Mesothelial cell of epicardium (in vitro differentiated cells): ENCODE measurements at places on chromosomes 2 and 18. TPM values are rescaled to one million over a fixed set of nuclear protein-coding genes. Genes with fewer than 3 reads are reported as not detected.

SPDYA gene
- 1.3 to 2.0 TPM (median 1.7 TPM) in 3 replicates for total RNA-seq

RIT2 gene
- total RNA-seq: 0.57 TPM in 1 of 3 replicates, not detected in the others

ARHGAP25 gene
- total RNA-seq: 1.2 to 1.4 TPM (median 1.3 TPM) in 3 replicates

MAL gene
- total RNA-seq: not detected in 3 replicates

IL36A gene
- total RNA-seq: not detected in 3 replicates

DQX1 gene
- 0.16 to 0.42 TPM (median 0.29 TPM) in 3 replicates for total RNA-seq

DNA sequence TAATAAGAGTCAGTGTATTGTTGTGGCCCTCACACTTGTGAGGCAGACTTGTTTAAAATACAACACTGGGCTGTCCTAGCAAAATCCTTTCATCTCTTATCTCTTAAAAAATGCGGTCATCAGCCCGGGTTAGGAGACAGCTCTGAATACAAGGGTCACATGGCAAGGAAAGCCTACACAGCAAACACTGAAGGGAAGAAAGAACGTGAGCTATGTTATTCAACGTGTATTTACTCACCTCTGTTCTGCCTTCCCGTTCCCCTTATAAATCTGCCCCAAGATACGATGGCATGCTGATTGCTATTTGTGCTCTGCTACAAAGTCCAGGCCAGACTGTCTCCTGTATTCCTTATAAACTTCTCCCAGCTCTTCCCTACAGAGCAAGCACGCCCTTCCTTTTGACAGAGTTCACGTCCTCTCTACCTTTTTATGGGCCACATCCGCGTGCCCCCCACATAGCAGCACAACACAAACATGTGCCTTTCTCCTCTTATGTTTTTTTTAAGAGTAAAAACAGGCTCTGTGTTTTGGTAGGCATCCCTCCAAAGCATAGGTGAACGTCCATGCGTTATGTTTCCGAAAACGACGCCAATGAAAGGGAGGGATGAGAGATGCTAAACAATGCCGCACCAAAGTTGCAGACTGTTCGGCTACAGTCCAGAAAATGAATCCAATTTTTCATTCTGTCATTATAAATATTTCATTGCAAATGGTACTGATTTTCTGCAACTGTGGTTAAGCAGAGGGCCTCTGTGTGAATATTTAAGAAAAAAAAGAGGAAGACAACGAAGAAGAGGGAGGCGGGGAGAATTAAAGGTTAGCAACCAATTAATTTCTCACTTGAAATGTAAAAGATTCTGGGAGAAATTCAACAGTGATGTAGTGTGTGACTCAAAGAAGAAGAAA lies 274.7 kb downstream of the ZNF521 start:
- peaks cover 2% of the 10 kb centered on the region for H3K36me3 ChIP-seq
- H3K27ac ChIP-seq: peak overlapping the region; percentile 69
- H3K4me1 ChIP-seq: peaks cover 71% of the 10 kb centered on the region

- peaks cover 43% of the 10 kb centered on the region for H3K4me1 ChIP-seq
- no peaks in the 10 kb centered on the region for H3K27me3 ChIP-seq
- peak overlapping the region; percentile 93 for H3K27ac ChIP-seq
- no peaks in the 10 kb centered on the region for H3K36me3 ChIP-seq
- H3K4me3 ChIP-seq: no peak overlapping the region
These were observed 13.5 kb upstream of the IGFBP2 start for GRCh38 chr2:216619411-216620393.

DNA sequence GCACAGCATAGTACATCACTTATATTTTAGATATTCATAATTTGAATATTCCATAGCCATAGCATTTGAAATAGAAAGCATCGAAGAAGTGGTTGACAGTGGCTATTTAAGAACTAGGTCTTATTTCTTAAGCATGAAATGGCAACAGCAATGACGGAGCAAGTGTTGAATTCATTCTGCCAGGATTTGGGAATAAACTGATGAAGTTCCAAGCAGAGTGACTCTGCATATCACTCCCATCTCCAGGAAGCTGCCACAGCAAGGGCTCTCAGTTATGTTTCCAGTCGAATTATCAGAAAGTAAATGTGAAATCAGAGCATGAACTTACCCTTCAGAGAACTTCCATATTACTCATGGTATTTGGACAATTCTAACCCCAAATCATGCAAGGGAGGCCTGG lies 208.1 kb downstream of the IKZF2 start:
- no peak for DNase-seq
- no peak overlapping the region for H3K4me3 ChIP-seq
- no peaks in the 10 kb centered on the region for H3K27me3 ChIP-seq

DNA sequence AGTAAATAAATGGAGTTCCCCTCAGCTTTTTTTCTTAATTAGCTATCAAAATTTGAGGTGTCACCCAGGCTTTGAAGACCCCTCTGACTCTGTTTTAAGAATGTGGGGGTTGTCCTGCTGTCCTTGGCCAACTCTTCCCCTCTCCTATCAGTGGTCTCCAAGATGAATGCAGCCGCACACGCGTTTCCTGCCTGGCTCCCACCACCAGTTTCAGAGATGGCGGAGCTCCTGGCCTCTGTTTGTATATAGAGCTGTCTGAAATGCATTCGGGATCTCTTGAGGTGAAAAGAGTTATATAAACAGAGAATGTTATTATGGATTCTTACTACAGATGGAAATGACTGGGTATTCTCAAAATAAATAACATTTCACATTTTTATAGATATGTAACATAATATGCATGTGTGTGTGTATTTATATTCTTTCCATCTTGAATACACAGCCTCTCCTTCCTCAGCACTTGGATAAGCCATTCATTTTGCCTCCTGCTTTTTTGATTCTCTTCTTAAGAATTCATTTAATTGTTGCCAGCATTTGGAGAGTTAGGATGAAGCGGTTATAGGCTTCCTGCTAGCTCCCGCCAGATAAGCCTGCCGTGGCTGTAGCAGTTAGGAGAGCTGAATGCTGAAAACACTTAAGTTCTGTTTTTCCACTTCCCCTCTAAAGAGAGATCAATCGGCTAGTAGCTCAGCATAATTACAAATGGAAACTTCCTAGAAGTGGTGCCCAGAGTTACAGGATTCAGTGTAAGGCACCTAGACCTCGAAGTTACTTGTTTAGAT lies 659.3 kb upstream of the FANCL start:
- peaks cover 34% of the 10 kb centered on the region for H3K4me1 ChIP-seq
- H3K27ac ChIP-seq: peak overlapping the region; percentile 84
- no peaks in the 10 kb centered on the region for H3K27me3 ChIP-seq
- H3K4me3 ChIP-seq: no peak overlapping the region
- DNase-seq: no peak

DNA sequence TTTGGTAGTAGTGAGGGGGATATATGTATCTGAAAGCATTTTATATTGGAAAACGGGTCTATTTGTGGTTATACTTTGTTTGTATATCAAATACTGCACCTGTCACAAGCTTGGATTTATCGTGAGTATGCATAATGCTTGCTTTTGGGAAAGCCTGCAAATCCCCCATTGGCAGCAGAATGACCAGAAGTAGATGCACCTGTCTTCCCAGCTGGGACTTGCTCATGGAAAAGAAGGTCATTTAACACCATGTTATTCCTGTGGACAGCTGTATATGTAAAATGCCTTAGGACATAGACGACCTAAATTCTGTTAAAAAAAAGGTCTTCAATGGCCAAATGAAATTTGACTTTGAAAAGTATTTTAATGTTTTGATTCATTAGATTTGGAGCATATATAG lies 599.4 kb downstream of the XIRP2 start:
- H3K27me3 ChIP-seq: no peaks in the 10 kb centered on the region
- peaks cover 5% of the 10 kb centered on the region for H3K4me1 ChIP-seq
- H3K27ac ChIP-seq: no peak overlapping the region
- no peak overlapping the region for H3K4me3 ChIP-seq
- no peaks in the 10 kb centered on the region for H3K36me3 ChIP-seq

GRCh38 chr2:121234144-121234543 lies 50.9 kb downstream of the TFCP2L1 start:
- no peaks in the 10 kb centered on the region for H3K36me3 ChIP-seq
- H3K27me3 ChIP-seq: peaks cover 4% of the 10 kb centered on the region
- no peaks in the 10 kb centered on the region for H3K4me1 ChIP-seq
- no peak for DNase-seq

GRCh38 chr2:209663139-209663538 lies 108.5 kb upstream of the UNC80 start:
- no peaks in the 10 kb centered on the region for H3K27me3 ChIP-seq
- H3K36me3 ChIP-seq: no peaks in the 10 kb centered on the region
- DNase-seq: no peak
- peaks cover 6% of the 10 kb centered on the region for H3K4me1 ChIP-seq
- H3K27ac ChIP-seq: no peak overlapping the region
- H3K4me3 ChIP-seq: no peak overlapping the region

- no peak overlapping the region for H3K27ac ChIP-seq
- no peak overlapping the region for H3K4me3 ChIP-seq
- no peaks in the 10 kb centered on the region for H3K36me3 ChIP-seq
These were observed 166.1 kb downstream of the MTCL1 start for GRCh38 chr18:8871489-8871888.

GRCh38 chr2:96867756-96868554 lies 1.9 kb downstream of the SEMA4C start:
- peaks cover 35% of the 10 kb centered on the region for H3K4me1 ChIP-seq
- no peaks in the 10 kb centered on the region for H3K27me3 ChIP-seq
- peak overlapping the region; percentile 96 for H3K27ac ChIP-seq
- DNase-seq: no peak
- peak overlapping the region; percentile 90 for H3K4me3 ChIP-seq

DNA sequence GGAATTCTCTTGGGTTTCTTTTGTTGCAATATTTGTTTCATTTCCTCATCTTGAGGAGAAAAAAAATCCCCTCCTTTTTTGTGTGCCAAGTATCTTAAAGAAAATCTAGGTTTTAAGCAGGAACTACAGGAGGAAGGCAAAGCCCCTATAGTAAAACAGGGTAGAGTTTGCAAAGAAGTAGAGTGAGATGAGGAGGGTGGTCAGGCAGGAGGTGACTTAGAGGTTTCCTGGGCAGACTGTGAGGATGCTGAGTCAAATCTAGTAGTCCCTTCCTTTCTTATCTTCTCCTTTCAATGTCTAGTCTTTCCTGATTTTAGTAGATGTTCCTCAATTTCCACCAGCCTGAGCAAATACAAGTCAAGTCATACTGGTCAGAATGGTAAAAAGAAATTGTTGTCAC lies 222.5 kb downstream of the PMAIP1 start:
- peaks cover 16% of the 10 kb centered on the region for H3K27me3 ChIP-seq
- H3K36me3 ChIP-seq: no peaks in the 10 kb centered on the region
- no peak overlapping the region for H3K27ac ChIP-seq
- no peak overlapping the region for H3K4me3 ChIP-seq

- DNase-seq: no peak
- H3K4me1 ChIP-seq: no peaks in the 10 kb centered on the region
- H3K27ac ChIP-seq: no peak overlapping the region
- no peak overlapping the region for H3K4me3 ChIP-seq
- no peaks in the 10 kb centered on the region for H3K36me3 ChIP-seq
These were observed 249.9 kb downstream of the PARD3B start for GRCh38 chr2:204795156-204795555.

DNA sequence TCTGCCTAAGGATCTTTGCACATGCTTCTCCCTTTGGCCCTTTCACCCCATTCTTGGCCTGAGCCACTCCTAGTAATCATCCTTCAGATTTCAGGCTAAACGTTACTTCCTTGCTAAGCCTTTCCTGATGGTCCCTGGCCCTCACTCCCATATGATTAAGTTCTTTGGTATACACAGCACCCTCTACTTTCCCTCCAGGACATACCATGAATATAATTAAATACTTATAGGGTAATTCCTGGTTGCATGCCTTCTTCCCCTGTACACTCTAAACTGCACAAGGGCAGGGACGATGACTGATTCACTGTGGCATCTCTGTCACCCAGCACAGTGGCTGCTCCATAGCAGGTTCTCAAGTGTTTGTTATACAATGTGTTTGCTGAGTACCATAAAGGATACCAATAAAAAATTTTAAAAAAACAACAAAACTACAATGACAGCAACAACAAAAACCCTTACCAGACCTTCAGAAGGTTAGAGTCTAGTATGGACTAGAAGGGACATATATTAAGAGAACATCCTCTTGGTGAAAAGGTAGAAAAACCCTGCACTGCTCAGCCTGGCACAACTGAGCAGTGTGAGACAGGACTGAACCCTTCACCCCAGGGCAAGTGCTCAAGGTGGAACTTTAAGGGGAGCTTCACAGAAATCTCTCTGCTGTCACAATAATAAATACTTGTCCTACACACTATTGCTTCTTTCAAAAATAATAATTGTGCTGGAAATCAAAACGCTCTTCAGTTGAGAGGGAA lies 76.2 kb downstream of the AAK1 start:
- peaks cover 5% of the 10 kb centered on the region for H3K4me1 ChIP-seq
- no peaks in the 10 kb centered on the region for H3K27me3 ChIP-seq
- DNase-seq: no peak
- no peak overlapping the region for H3K4me3 ChIP-seq

- no peaks in the 10 kb centered on the region for H3K27me3 ChIP-seq
- peaks cover 28% of the 10 kb centered on the region for H3K4me1 ChIP-seq
- no peaks in the 10 kb centered on the region for H3K36me3 ChIP-seq
- peak overlapping the region; percentile 63 for H3K4me3 ChIP-seq
- H3K27ac ChIP-seq: no peak overlapping the region
These were observed 31.0 kb upstream of the SLC3A1 start for GRCh38 chr2:44244135-44244871.

- peak overlapping the region; percentile 95 for H3K27ac ChIP-seq
- no peaks in the 10 kb centered on the region for H3K27me3 ChIP-seq
- no peak overlapping the region for H3K4me3 ChIP-seq
- H3K4me1 ChIP-seq: peaks cover 53% of the 10 kb centered on the region
- no peaks in the 10 kb centered on the region for H3K36me3 ChIP-seq
These were observed 196.6 kb upstream of the COPS8 start for GRCh38 chr2:236888794-236889780.
